ENCODE measurements at places on chromosomes 6 and 20. TPM values are rescaled to one million over a fixed set of nuclear protein-coding genes. Genes with fewer than 3 reads are reported as not detected.

RUNX2 gene
- 0.49 TPM for total RNA-seq

REM1 gene
- total RNA-seq: 9.6 TPM

HRH3 gene
- total RNA-seq: 0.35 TPM

GJA10 gene
- total RNA-seq: not detected

TREML2 gene
- total RNA-seq: 0.09 TPM

SMLR1 gene
- not detected for total RNA-seq

EYA2 gene
- total RNA-seq: 1.5 TPM

GFOD1 gene
- total RNA-seq: 3.2 TPM

- no peaks in the 10 kb centered on the region for H3K4me1 ChIP-seq
- H3K27ac ChIP-seq: no peak overlapping the region
- no peak for DNase-seq
- peaks cover 31% of the 10 kb centered on the region for H3K36me3 ChIP-seq
Observed at GRCh38 chr6:107572886-107573285, 83.0 kb downstream of the SOBP start.

DNA sequence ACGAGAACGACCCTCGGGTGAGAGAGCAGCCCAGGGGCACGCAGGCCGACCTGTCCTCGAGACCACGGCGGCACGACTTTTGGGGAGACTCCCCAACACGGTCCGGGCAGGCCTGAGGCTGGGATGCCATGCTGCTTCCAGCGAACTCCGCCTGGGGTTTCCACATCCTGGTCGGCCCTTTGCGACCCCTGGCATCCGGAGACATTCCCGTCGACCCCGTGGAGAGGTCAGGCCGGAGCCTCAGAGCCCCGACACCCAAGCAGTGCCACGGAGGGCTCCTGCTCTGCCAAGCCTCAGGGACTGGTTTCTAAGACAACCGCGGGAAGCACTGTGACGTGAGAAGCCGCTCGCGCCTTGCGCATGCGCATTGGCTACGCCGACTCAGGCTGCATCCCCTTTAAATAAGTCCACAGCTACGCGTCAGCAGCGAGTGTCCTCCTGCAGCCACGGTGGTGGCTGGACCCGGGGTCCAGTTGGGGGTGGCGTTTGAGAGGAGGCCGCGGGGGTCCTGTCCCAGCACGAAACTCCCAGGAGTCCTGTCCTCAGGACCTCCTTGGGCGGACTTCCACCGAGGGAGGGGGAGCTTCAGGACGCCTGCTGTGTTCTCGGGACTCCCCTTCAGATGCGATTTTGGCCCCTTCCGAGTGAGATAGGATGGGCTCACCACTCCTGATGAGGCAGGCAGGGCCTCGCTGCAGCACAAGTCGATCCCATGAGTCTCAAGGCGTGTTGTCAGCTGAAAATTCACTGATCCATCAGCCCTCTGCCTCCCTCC is 1089.3 kb upstream of the DEFB115 start:
- no peaks in the 10 kb centered on the region for H3K36me3 ChIP-seq
- no peaks in the 10 kb centered on the region for H3K4me1 ChIP-seq
- no peak for DNase-seq
- H3K27ac ChIP-seq: no peak overlapping the region
- H3K27me3 ChIP-seq: no peaks in the 10 kb centered on the region

DNA sequence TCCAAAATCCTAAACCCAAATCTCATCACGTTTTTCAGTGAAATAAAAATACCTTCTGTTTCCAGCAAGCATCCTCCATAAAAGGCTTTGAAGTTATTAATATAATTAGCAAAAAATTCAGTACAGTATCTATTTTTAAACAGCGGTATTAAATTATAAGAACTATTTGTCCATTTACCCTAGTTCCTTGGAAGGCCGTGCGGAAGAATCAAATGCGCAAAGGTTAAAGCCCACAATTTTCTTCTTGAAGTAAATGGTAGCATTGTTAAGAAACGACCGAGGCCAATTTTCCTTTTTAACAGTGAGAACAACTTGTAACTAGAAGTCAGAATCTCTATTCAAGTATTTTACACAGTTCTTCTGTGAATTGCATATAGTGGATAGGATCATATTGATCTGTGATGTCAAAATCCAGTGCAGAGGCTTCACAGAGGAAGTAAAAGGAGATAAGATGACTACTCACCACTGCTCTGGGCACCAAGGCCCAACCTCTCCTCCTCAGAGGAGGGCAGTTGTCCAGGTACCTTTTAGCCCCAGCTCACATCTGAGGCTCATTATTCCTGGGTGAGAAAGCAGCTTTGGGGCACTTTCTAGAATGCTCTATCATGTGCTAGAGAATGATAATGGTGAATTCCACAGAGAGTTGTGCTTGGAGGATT is 36.3 kb downstream of the TNFAIP3 start:
- DNase-seq: no peak
- H3K36me3 ChIP-seq: no peaks in the 10 kb centered on the region
- peaks cover 3% of the 10 kb centered on the region for H3K4me1 ChIP-seq

DNA sequence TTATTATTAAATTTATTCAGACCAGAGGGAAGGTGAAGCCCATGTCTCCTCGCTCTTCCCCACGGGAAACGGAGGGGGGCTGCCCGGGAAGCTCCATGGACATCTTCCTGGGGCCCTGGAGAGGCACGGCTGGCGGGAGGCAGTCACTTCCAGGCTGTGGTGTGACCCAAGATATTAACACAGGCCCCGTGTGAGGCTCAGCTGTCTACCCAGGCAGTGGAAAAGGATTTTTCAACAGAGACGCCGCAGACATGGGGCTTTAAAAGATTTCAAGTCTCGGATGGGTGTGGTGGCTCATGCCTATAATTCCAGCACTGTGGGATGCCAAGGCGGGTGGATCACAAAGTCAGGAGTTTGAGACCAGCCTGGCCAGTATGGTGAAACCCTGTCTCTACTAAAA is 117.9 kb downstream of the ERMARD start:
- no peaks in the 10 kb centered on the region for H3K27me3 ChIP-seq
- H3K36me3 ChIP-seq: no peaks in the 10 kb centered on the region
- no peak for DNase-seq
- H3K4me1 ChIP-seq: peaks cover 15% of the 10 kb centered on the region

GRCh38 chr6:45543298-45544235 is 165.8 kb upstream of the SUPT3H start:
- H3K36me3 ChIP-seq: no peaks in the 10 kb centered on the region
- no peak overlapping the region for H3K4me3 ChIP-seq
- DNase-seq: no peak
- no peak overlapping the region for H3K27ac ChIP-seq
- no peaks in the 10 kb centered on the region for H3K27me3 ChIP-seq
- peaks cover 5% of the 10 kb centered on the region for H3K4me1 ChIP-seq

GRCh38 chr6:75201901-75202672 is 3.8 kb downstream of the COL12A1 start:
- H3K4me1 ChIP-seq: peaks cover 38% of the 10 kb centered on the region
- H3K36me3 ChIP-seq: no peaks in the 10 kb centered on the region
- peaks cover 41% of the 10 kb centered on the region for H3K27me3 ChIP-seq
- peak; percentile 81 for DNase-seq
- H3K27ac ChIP-seq: peak overlapping the region; percentile 97
- peak overlapping the region; percentile 71 for H3K4me3 ChIP-seq

GRCh38 chr20:7285918-7286556 is 518.6 kb downstream of the BMP2 start:
- H3K4me1 ChIP-seq: no peaks in the 10 kb centered on the region
- H3K27me3 ChIP-seq: no peaks in the 10 kb centered on the region
- no peak overlapping the region for H3K4me3 ChIP-seq

- no peak overlapping the region for H3K27ac ChIP-seq
- peaks cover 2% of the 10 kb centered on the region for H3K27me3 ChIP-seq
- no peak overlapping the region for H3K4me3 ChIP-seq
- H3K36me3 ChIP-seq: no peaks in the 10 kb centered on the region
- DNase-seq: no peak
Observed at GRCh38 chr20:39142407-39143096, 180.4 kb downstream of the DHX35 start.

DNA sequence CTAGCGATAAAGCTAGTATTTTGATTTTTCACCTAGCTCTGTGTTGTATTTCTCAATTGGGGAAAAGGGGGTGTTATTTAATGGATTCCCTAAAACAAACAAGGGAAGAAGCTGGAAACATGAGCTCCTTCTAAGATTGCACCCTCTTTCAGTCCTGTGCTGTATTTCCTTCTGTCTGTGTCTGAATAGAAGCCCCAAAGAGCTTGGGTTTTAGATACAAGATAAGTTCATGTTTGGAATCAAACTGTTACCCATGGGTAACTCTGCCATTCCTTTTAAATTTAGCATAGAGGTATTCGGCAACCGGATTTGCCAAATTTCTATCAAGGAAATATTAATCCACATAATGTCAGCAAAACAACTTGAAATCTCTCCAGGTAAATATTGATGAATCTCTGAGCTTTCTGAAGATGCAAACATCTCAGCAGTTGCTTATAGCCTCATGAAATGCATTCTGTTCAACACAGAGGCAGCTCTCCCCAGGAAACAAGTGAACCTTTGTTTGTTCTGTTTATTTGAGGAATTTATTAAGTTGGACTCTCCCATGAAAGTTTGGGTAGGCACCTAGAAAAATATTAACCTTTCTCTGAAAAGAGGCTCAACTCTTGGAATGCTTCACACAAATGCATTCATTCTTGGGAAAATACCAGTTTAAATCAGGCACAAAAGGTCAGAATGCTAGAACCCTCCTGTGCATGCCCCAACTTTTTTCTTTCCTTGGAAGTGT is 9.9 kb upstream of the SCGN start:
- H3K4me1 ChIP-seq: no peaks in the 10 kb centered on the region
- no peaks in the 10 kb centered on the region for H3K27me3 ChIP-seq
- no peaks in the 10 kb centered on the region for H3K36me3 ChIP-seq
- H3K4me3 ChIP-seq: no peak overlapping the region

DNA sequence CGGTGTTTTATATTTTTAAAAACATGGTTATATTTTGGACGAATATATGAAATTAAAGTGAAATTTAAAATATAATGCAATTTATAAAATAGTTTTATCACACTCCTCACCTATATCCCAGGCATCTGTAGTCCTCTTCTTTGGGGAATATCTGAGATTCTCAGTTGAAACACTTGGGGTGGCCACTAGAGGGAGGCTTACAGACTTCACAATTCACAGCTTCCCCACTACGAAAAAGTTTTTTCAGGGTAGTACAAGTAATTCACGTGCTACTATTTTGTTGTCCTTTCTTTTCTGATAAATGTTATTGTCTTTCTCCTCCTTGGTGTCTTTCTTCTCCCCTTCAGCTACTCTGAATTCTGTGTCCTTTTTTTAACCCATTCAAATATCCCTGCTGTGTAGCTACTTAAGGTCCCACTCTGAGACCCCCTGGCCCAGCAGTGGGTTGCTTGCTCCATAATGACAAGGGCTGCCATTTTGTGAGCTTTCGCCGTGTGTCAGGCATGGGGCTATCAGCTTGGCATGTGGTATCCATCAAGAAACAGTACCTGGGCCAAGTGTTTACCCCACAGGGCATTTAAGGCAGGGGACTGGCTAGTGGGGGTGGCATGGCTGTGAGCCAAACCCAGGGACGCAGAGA is 43.6 kb upstream of the PHACTR3 start:
- H3K27ac ChIP-seq: no peak overlapping the region
- DNase-seq: no peak
- H3K36me3 ChIP-seq: no peaks in the 10 kb centered on the region
- no peaks in the 10 kb centered on the region for H3K4me1 ChIP-seq
- no peaks in the 10 kb centered on the region for H3K27me3 ChIP-seq
- no peak overlapping the region for H3K4me3 ChIP-seq

DNA sequence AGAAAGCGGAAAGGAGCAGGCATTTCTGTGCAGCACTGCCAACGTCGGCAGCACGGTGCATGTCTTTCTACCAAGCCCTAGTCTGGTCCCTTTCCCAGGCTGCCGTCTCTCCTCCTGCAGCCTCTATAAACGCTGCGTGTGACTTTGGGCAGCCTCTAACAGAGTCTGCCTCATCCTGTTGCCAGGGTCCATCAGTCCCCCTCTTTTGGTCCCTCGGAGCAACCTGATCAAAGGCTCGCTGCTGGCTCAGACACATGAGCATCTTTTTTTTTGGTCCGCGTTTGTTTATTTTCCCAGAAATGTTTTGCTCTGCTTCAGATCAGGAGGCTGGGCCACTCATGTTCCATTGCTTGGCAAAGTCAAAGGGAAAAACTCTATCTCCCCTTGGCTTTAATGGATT is 166.8 kb upstream of the CST7 start:
- no peaks in the 10 kb centered on the region for H3K36me3 ChIP-seq
- H3K4me3 ChIP-seq: no peak overlapping the region
- H3K27me3 ChIP-seq: no peaks in the 10 kb centered on the region
- DNase-seq: peak; percentile 55
- peaks cover 50% of the 10 kb centered on the region for H3K4me1 ChIP-seq
- no peak overlapping the region for H3K27ac ChIP-seq

GRCh38 chr6:142750998-142751397 is 194.0 kb downstream of the HIVEP2 start:
- H3K27me3 ChIP-seq: no peaks in the 10 kb centered on the region
- H3K4me3 ChIP-seq: no peak overlapping the region
- no peaks in the 10 kb centered on the region for H3K4me1 ChIP-seq
- H3K36me3 ChIP-seq: peaks cover 8% of the 10 kb centered on the region
- no peak for DNase-seq
- H3K27ac ChIP-seq: no peak overlapping the region

DNA sequence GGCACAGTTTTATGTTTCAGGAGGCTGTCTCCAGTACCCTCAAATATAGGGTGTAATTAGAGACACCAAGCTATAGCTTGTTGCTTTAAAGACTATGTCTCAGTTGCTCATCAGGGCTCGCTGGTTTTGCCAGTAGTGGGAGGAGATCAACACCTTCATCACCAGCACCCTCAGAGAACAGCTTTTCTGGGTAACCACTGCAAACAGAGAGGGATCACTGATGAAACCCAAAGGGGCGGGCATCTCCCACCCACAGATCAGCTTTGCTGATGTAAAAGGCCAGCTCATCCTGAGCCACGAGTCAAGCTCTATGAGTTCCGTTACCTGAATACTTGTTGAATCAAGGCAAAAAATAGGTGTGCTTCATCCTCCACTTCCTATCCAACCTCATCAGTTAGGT is 187.7 kb downstream of the AIG1 start:
- H3K36me3 ChIP-seq: no peaks in the 10 kb centered on the region
- H3K27ac ChIP-seq: no peak overlapping the region
- H3K27me3 ChIP-seq: no peaks in the 10 kb centered on the region
- no peak for DNase-seq
- H3K4me1 ChIP-seq: no peaks in the 10 kb centered on the region

GRCh38 chr20:868279-868678 is 34.8 kb downstream of the FAM110A start:
- no peak overlapping the region for H3K27ac ChIP-seq
- H3K4me3 ChIP-seq: no peak overlapping the region
- DNase-seq: no peak
- no peaks in the 10 kb centered on the region for H3K4me1 ChIP-seq
